GM23248 (cell line): ENCODE measurements at places on chromosomes 2 and 18. TPM values are rescaled to one million over a fixed set of nuclear protein-coding genes. Genes with fewer than 3 reads are reported as not detected.

- no peak for DNase-seq
Measured at GRCh38 chr2:88230911-88231310, 60.8 kb downstream of the THNSL2 start.

- no peak for DNase-seq
Measured at GRCh38 chr2:98876741-98877140, 59.3 kb downstream of the CRACDL start.

- DNase-seq: no peak
Measured at GRCh38 chr2:235350234-235350633, 143.6 kb upstream of the AGAP1 start.

DNA sequence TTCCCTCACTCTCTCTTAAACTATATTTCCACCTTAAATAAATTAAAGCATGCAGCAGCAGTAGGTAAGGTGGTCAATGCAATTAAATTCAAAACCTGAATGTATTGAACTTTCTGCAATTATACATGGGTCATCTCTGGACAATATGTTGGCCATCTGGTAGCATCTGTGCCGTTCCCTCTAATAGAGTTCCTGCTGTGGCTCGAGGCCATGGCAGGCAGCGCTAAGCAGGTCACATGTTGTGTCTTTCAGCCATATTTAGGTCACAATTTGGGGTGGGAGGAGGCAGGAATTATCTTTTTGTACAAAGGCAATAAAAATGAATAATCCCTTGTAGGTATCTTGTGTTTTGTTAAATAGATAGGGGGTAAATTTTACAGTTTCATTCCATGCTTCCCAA is 676.2 kb downstream of the ZEB2 start:
- no peak for DNase-seq

- DNase-seq: no peak
Measured at GRCh38 chr2:125107446-125107845, 1082.4 kb downstream of the CNTNAP5 start.

DNA sequence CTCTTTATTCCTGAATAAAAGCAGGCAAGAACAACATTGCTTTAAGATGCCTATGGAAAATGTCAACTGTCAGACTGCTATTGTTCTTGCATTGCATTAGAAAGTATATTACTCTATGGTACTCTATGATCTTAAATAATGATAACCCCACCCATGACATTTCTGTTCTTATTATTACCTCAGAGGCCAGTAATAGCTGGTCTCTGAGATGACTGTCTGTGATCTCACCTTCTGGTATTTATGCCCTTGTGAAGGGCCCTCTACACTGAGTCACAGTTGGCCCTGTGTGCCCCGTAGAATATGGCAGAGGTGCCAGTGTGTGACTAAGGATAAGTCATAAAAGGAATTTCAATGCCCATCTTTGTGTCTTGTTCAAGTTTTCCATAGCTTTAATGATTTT is 61.0 kb downstream of the SPP2 start:
- DNase-seq: peak; percentile 92

GRCh38 chr18:39871961-39872360 is 2083.1 kb upstream of the PIK3C3 start:
- no peak for DNase-seq

DNA sequence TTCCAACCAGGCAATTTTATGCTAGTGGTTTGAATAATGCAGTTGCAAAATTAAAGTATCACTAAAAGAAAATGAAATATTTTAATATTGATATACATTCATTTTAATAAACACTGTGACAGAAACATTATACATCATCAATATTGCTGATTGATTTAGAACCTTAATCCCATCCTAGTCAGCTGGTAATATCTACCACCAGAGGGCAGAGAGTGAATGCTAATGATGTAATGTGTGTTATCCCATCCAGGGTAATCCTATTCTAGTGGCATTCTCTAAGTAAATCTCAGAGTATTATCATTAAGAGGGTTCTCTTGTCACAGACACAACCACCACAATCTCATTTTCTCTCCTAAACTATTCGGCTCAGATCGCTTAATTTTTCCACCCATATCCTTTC is 477.4 kb downstream of the CPS1 start:
- DNase-seq: peak; percentile 15

GRCh38 chr2:203366639-203367466 is 38.7 kb downstream of the ABI2 start:
- DNase-seq: no peak

GRCh38 chr2:143877056-143877455 is 642.9 kb downstream of the ZEB2 start:
- DNase-seq: no peak

GRCh38 chr2:174704061-174704460 is 60.2 kb downstream of the CHRNA1 start:
- DNase-seq: no peak

- DNase-seq: peak; percentile 11
Measured at GRCh38 chr2:25076749-25077148, 34.9 kb downstream of the EFR3B start.

- peak; percentile 67 for DNase-seq
Measured at GRCh38 chr2:161414042-161415033, 1.8 kb upstream of the TBR1 start.

DNA sequence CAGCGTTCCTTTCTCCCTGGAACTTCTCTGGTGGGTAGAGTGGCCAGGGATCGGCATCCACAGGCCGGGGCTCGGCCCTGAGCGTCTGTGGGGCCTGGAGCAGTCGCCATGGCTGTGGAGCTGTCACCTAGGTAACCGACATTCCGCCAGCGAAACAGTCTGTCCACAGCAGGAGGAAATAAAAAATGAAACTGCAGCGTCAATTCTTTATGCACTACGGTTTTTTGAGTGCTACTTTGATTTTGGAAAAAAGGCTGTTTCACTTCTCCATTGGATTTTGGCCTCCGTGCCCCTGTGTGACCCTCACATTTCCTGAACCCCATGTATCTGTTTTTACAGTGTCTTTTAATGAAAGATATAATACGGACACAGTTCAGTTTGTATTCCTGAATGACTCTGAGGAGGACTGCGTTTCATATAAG is 163.4 kb downstream of the LDLRAD4 start:
- peak; percentile 78 for DNase-seq

DNA sequence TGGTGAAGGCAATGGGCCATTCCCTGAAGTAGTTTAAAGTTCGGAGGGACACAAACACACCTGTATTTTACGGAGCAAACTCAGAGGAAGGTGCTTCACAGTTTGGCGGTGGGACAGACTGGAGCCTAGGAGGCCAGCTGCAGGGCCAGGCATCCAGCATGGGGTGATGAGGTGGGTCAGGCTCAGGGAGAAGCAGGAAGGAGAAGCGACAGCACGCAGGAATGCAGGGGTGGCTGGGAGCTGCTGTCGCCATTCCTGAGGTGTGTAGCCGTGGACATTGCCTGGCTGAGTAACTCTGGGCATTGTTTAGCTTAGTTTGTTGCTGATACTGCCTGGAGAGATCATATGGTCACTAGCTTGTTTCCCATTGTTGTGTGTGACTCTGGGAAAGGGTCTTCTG is 35.8 kb upstream of the METTL21A start:
- DNase-seq: no peak

DNA sequence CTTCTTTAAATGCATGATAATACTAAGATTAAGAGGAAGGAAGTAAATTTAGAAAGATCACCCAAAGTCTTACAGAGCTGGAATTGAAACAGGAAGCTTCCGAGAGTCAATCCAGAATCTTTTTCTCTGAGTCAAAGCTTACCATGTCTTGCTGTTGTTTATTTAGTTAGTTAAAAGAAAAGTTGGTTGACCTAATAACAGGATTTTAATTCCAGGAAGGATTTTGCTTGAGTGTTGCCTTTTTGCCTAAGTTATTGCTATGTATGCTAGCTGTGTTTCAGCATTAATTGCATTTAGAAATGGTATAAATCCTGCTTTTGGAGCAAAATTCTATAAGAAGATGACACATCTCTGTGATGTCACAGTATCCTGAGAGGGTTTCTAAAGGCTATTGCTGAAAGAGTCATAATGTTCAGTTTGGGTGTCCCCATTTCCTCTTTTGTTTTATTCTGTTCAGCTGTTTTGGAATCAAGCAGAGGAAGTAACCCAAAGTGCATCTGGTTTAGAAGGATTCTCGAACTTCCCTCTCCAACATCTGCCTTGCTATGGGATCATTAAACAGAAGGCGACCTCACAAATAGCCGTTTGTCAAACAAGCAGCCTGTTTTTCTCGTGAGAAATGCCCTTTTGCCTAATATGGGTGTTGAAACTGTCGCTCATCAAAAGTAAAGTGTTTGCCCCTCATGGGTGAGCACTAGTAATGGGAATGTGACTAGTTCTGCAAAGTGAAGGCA is 271.5 kb upstream of the MMADHC start:
- DNase-seq: peak; percentile 78

DNA sequence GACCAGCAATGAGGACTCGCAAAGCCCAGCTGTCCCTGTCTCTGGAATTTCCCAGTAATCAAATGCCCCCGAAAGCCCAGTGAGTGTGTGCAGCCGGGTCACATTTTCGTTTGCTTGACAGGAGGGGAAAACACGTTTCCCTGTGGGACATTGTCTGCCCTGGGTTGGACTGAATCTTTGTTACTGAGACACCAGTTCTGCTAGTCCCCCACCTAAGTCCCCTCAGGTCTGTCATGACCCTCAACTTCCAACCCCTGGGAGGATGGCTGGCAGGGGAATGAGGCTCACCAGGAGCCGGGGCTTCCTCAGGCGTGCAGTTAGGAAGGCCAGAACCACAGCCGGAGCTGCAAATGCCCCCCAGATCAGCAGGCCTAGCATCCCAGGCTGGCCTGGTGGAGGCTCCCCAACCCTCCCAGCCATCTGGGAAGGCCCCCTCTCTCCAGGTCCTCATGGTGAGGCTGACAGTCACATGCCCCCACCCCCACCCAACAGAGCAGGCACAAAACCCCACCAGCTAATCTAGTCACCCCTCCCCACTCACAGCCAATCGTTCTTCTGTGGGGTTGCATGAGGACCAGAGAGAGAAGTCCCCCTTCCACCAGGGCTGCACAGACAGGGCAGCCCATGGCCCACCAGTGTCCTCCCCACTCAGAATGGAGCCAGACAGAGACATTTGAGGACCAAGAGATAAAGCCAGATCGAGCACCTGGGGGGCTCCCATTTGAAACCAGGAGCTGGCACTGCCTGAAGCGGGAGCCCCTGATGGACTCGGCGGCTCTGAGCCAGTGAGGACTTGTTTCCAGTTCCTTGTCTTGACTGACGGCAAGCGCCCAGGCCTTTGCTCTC is 33.6 kb downstream of the CYP26B1 start:
- no peak for DNase-seq

DNA sequence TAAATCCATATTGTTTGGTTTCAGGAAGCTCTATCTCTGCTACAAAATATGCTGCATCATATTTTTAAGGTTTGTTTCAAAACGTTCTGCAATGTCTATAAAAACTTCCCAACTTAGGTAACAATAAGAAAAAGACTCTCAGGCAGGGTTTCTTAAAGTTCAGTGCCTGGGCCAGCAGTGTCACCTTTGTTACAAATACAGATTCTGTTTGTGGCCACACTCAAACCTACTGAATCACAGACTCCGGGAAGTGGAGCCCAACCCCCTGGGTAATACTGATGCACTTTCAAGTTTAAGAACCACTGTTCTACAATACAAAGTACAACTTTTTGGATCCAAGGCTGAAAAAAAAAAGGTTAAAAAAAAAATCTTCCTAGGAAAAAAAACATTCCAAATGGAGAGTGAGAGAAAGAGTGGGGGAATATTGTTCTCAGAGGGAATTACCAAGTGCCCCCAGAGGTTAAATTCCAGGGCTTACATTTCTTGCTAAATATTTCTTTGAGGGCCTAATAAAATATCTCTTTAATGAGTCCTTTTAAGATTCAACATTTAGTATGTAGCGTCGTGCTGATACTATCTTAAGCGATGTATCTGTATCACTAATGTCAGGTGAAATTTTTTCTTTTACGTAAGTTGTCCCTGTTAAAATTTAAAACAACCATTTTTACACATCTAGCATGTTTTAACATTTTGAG is 476.7 kb downstream of the TXNL1 start:
- DNase-seq: no peak

GRCh38 chr18:79217979-79218604 is 148.9 kb downstream of the ATP9B start:
- DNase-seq: no peak

DNA sequence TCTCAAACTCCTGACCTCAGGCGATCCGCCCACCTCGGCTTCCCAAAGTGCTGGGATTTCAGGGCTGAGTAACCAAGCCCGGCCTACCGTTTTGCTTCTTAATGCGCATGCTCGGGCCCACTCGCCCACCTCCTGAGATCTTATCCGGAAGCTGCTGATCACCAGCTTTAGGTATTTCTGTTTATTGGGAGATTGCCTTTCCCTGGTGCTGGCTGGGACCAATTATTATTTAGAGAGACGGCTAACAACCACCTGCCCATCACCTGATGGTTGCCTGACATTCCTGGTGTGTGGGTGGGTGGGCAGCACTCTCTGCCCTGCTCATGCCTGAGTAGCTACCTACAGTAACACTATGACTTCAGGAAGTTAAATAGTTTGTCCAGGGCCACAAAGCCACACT is 56.3 kb upstream of the ZNF532 start:
- no peak for DNase-seq

DNA sequence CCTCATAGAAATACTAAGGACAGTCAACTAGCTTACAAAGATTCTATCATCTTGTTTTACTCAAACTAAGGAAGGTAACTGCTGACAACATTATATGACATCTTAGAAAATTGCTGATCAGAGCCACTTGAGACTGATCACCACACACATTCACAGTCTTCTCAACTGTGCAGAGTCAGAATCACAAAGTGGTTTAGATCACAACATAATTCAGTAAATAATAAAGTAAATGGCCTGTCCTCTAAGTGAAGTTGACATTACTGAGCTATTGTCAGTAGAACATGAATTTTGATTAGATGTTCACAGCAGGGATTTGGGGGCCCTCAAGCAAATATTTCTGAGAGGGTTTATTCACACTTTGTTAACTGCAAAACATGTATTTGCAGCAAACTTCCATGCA is 28.5 kb downstream of the NOL4 start:
- DNase-seq: no peak

Gene KLHL14
- not detected in 2 replicates for total RNA-seq

Gene LCT
- total RNA-seq: under 0.01 and 0.25 TPM in 2 replicates

Gene SETBP1
- 4.1 and 5.2 TPM in 2 replicates for total RNA-seq

Gene ZRANB3
- 5.8 and 6.4 TPM in 2 replicates for total RNA-seq

Gene RFX8
- total RNA-seq: 5.1 and 6.4 TPM in 2 replicates

Gene ALLC
- total RNA-seq: not detected in 2 replicates

Gene RSAD2
- total RNA-seq: not detected in 2 replicates

Gene SLC9A4
- total RNA-seq: not detected in 2 replicates

Gene RBMS1
- total RNA-seq: 91.7 and 99.3 TPM in 2 replicates

Gene AMER3
- total RNA-seq: not detected in 2 replicates

Gene APCDD1
- total RNA-seq: not detected in 2 replicates

Gene ACKR3
- total RNA-seq: 6.1 and 10.1 TPM in 2 replicates

Gene COLEC11
- not detected in 2 replicates for total RNA-seq

Gene NCOA1
- 8.0 and 14.5 TPM in 2 replicates for total RNA-seq

Gene MC4R
- total RNA-seq: 0.32 TPM in 1 of 2 replicates, not detected in the other

Gene RAX
- not detected in 2 replicates for total RNA-seq

Gene SERPINE2
- total RNA-seq: 1,671 and 1,864 TPM in 2 replicates

Gene MRO
- total RNA-seq: not detected in 2 replicates

Gene C2orf15
- total RNA-seq: not detected in 2 replicates
